Glomerular endothelial cell (primary cell): ENCODE measurements at places on chromosomes 5 and 9. TPM values are rescaled to one million over a fixed set of nuclear protein-coding genes. Genes with fewer than 3 reads are reported as not detected.

The CFAP157 gene
- not detected in 2 replicates for total RNA-seq

DNA sequence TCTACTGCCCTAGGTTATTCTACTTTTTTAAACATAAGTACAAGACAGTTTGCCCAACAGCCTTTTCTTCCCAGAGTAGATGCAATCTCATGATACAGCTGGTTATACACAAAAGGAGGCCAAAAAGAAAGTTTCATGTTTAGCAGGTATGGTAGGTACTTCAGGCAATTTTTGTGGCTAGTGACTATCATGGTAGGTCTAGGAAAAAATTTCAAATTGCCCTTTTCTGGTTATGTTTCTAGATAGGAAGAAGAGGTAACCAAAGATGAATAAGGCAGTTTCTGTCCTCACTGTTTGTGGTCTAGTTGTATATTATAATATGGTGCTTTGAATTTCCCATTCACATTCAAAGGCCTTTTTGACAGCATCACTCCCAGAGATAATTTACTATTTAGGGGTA, 19.7 kb downstream of the MEGF9 start:
- no peak for DNase-seq

GRCh38 chr5:109312695-109313094, 97.1 kb downstream of the PJA2 start:
- DNase-seq = no peak

- DNase-seq = no peak
Measured at GRCh38 chr5:33984671-33985124, at the start of gene SLC45A2. SLC45A2 (minus strand) TSS chr5:33984693; CDS start chr5:33984583, 110 bp downstream.

DNA sequence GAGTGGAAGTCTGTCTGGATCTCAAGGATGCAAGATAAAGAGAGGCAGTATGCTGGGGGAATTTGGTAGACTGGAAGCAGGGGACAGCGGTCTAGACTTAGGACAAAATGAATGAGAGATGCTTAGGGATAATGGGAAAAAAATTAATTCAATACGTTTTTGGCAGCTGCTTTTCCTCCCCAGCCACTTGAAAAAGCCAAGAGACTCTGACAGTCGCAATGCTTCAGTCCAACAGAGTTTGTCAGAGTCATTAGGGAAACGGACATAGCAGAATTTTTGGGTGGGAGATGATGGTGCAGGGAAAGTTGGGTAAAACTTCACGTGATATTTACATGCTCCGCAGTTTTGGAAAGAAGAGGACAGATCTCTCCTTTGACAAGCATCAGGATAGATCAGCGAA, 129.7 kb downstream of the GOLPH3 start:
- DNase-seq = no peak

GRCh38 chr9:10614196-10614800, 1.5 kb upstream of the PTPRD start:
- no peak for DNase-seq

The SHISAL2B gene
- not detected in 2 replicates for total RNA-seq

The FCN2 gene
- not detected in 2 replicates for total RNA-seq

- DNase-seq = no peak
Measured at GRCh38 chr9:108363311-108363710, 492.5 kb downstream of the ACTL7B start.

GRCh38 chr5:11104651-11105112, 343.6 kb upstream of the DAP start:
- no peak for DNase-seq
